Activated T-cell treated with anti-CD3 and anti-CD28 coated beads, Interleukin-2, amount 50 U/mL, for 24 hours (primary cell): ENCODE measurements at places on chromosomes 7 and 10.

DNA sequence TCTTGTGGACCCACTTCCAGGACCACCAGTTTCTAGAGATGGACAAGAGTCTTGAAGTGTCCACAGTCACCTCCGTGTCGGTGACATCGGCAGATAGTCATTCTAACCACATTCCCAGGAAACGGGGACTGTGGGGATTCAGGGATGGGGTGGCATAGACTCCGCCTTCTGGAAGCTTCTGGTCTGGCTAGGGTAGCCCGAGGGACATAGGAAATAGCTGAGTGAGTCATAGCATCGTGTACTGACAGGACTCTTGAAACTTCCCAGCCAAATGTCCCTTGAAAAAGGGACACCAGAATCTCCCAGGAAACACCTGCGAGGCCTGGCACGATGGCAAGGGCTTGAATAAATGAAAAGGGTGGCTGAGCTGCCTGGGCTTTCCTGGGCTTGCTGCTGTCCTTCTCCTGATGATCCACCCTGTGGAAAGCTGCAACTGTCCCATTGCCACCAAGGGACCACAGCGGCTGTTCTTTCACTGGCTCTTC, 84.1 kb upstream of the LRRC4 start:
- no peak for DNase-seq

GRCh38 chr7:107253599-107253998, 84.8 kb downstream of the HBP1 start:
- no peak for DNase-seq

DNA sequence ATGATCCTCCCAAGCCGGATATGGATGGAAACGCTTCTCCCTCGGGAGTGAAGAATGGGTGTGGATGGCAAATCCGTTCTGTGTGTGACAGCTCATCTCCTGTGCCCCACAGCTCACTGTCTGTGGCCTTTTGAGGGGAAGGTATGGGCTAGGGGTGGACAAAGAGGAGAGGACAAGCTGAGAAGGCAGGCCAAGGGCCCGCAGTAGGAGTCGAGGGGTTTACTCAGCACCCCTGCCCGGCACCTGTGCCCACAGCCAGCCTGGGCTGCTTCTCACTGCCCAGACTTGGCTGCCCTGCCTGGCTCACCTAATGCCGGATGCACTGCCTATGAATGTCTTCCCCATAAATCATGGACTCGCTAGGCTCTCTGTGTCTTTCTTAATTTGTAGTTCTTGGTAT, 503.8 kb downstream of the TCERG1L start:
- DNase-seq, result no peak

- DNase-seq, result no peak
These were observed 257.2 kb downstream of the CTNNA3 start for GRCh38 chr10:67438605-67439304.

GRCh38 chr10:70589762-70590654, 12.5 kb downstream of the PRF1 start:
- no peak for DNase-seq

GRCh38 chr7:130752424-130752823, 18.4 kb upstream of the KLF14 start:
- DNase-seq, result no peak

GRCh38 chr10:49076741-49077521, 38.4 kb downstream of the VSTM4 start:
- DNase-seq, result no peak

GRCh38 chr10:98577578-98577977, 130.8 kb upstream of the HPS1 start:
- DNase-seq, result no peak

DNA sequence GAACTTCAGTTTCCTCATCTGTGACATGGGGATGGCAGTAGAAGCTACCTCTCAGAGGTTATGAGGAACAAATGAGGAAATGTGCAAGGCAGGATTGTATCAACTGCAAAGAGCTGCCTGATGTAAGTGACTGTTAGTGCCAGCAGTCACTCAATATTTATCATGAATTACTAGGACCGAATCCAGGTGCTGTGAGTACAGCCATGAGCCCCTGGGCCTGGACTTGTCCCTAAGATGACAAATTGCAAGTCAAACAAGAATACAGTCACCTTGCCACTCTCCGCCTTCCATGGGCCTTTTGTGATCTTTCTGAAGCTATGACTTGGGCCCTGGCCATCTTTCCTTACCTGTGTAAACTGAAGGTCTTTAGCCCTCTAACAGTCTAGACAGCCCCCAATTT, 27.7 kb upstream of the TLX1 start:
- no peak for DNase-seq

DNA sequence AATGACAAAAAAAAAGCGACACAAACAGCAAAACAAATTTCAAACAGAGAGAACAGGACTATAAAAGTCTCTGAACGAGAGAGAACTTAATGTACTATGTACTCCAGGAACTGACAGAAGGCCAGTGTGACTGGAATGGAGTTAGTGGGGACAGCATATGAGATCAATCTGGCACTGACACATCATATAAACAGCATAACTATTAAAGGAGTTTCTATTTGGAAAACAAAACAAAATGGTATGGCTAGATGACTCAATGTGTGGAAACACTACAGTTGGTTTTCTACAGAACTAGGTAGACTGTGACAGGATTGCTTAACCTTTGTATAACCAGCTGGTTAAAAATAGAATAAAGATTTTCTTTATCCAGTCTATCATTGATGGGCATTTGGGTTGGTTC, 232.9 kb upstream of the KAT6B start:
- no peak for DNase-seq

DNA sequence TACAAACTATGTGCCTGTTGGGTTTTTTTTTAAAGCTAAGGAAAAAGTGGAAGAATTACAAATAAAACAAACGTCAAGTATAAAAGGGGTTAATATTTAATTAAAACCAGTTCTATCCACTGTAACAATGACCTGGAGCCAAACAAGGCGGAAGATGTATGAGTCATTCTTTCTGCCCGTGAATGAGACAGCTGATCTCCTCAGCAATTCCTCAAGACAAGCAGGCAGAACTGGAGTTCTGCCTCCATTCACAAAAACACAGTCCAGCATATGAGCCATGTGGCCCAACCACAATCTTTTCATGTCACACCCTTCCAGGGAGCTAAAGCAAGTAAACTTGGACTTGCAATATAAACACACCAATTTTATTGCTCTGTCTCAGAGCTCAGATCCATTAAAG, 8.4 kb downstream of the ETV1 start:
- no peak for DNase-seq

- no peak for DNase-seq
These were observed at the start of gene RBP4 for GRCh38 chr10:93601146-93601773. Gene RBP4 (minus strand): TSS chr10:93601235. CDS start chr10:93601028, 207 bp downstream.

GRCh38 chr10:79234391-79235315, 112.6 kb upstream of the PPIF start:
- no peak for DNase-seq

- DNase-seq, result no peak
These were observed 103.3 kb downstream of the DNMBP start for GRCh38 chr10:99906470-99906869.

DNA sequence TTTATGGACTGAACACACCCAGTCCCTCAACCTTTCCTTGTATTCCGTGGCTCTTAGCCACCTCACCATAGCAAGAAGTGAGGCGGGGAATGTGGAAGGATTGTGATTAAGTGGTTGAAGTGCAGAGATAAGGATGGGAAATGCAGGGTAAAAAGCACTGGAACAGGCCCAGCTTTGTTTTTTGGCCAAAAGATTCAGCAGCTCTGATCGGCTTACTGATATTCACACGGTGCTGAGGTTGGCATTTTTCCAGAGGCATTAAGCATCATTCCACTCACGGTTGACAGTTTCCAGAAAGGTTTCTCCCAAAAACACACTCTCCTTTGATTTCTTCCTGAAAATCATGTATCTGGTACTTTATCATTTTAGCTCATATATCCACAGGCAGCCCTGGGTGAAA, 544.2 kb downstream of the CNTNAP2 start:
- no peak for DNase-seq

DNA sequence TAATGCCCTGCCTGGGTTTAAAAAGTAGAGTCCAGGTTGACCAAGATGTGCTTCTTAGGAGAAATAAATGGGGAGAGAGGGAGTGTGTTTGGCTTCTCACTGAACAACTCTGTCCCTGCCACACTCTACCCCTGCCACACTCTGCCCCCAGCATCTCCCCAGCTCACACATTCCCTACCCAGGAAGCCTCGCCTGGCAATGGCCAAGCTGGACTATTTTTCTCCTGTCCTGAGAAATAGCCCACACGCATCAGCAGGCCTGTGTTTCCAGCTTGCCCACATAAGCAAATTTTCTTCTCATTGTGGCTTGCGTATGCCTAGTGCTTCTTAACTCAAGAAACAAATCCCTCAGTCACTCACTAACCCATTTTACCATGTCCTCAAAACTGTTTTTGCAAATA, 1.8 kb downstream of the LRRC18 start:
- DNase-seq, result no peak

DNA sequence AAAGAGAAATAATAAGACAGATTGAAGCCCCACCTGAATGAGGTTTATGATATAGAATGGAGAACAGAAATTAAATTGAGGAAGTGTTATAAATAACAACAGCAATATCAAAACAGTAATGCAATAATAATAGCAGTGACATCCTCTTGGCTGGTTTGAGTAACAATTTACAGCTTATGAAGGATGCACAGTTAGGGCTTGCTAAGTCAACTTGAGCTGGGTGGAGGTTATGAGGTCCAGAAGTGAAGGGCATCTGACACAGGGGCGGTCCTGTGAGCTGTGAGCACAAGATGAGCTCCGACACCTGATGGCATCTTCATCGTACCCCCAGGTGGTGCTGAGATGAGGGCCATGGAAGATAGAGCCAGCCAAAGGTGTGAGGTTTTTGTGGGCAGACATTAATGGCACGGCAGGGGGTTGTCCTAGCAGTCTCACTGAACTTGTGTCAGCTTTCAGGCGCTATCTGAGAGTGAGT, 30.5 kb downstream of the ARHGAP22 start:
- no peak for DNase-seq

DNA sequence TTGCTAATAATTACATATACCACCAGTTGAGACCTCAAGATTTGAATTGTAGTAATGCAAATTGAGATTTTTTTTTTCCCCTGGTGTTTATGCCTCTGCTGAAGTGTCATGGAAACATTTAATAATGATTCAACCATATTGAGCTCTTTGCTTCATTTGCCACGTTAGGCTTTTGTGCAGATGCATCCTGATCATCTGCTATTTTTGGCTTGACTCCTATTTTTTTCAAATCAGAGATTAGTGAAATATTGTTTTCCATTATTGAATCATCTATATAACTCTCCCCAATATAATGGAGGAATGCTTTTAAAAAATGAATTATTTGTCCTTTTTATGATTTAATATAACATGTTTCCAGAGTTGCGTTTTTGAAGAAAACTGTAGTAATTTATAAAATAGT, 115.1 kb downstream of the SRI start:
- no peak for DNase-seq

- peak; percentile 23 for DNase-seq
These were observed 56.3 kb downstream of the RASGEF1A start for GRCh38 chr10:43210556-43210955.

DNA sequence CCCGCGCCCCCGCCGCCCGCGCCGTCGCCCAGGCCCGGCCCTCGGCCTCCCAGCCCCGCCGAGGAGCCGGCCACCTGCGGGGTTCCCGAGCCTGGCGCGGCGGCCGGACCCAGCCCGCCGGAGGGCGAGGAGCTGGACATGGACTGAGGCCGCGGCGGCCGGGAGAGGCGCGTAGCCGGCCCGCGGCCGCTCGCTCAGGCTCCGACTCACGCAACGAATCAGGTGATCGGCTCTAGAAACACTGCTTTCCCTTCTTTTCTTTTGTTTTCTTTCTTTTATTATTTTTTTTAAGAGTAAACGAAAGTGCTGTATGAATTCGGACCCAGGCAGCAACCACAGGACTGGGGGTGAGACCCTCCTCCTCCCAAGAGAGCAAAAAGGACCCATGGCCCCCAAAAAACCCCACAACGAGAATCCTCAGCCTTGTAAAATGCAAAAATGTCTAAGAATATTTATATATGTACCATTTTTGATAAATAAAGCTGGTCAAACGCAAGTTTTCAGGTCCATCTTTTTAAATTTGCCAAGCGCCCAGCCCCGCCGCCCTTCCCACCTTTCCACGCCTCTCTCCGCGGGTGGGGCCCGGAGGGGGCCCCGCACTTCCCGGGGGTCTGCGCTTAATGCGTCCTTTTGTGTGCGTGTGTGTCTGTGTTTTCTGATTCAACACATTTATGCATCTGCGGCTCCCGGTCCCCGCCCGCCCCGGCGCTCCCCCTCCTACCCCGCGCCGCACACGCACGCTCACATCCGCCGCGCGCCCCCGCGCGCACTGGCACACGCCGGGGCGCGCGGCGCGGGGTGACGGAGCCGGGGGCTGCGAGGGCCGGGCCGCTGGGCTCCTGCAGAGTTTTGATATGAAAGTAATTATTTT, 4.4 kb downstream of the UNCX start:
- peak; percentile 28 for DNase-seq

- DNase-seq, result no peak
These were observed 30.5 kb downstream of the GNA12 start for GRCh38 chr7:2813350-2814185.

GRCh38 chr10:100749309-100750217, 4.2 kb downstream of the PAX2 start:
- DNase-seq, result no peak

DNA sequence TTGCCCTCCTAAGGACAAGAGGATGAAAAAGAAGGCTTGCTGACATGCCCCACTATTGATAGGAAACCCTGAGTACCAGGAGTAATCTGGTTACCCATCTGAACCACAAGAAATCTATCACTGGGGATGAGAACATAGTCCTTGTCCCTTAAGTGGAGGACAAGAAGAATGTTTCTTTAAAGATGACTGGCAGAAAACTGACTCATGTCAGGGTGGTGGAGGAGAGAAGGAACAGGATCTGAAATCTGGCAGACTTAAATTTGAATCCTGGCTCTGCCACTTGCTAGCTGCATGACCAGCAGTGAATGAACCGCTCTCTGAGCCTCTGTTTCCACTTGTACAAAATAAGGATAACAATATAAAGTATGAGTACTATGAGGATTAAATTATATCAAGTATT, 38.9 kb upstream of the XPNPEP1 start:
- DNase-seq, result no peak

GRCh38 chr10:21195252-21195651, 298.1 kb upstream of the NEBL start:
- no peak for DNase-seq

DNA sequence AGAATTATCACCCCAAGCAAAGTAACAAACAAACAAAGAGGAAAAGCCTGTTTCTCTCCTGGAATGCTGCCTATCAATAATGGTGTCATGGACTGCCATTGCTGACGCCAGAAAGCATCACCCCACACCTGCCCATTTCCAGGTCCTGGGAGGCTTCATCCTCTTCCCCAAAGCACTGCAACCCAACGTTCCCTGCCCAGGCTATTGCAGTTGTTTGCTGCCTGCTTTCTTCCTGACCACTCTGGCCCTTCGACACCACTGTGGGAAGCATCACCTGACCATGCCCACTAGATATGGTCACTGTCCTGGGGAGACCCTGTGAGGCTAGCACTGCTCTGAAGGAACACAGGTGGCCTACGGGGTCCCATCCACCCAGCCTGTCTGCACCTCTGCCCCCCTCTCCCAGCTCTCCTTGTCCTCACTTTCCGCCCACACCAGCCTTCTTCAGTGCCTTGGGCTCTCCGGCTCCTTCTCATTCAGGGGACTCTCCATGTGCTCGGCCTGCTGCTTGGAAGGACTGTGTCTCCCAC, 439.6 kb downstream of the GLRX3 start:
- no peak for DNase-seq

- DNase-seq, result no peak
These were observed 261.4 kb downstream of the SNX13 start for GRCh38 chr7:17678896-17679295.
